Activated naive CD8-positive, alpha-beta T cell treated with anti-CD3 and anti-CD28 coated beads, Interleukin-2, amount 50 U/mL, for 16 hours (primary cell): ENCODE measurements at places on chromosomes 2 and 18.

DNA sequence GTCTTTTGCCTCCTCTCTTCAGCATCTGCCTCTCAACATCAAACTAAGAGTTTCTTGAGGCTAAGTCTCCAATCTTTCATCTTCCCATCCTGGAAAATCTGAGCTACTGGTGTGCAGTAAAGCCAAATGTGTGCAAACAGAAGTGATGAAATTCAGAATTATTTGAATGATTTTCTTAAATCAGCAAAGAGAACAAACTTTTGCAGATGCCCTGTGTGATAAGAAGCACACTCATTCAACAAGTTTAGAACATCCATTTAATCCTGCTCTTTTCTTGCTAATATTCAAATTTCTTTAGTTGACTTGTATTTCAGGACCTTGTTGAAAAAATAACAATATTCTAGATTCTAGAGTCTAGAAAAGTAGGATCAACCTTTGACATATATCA lies 1374.9 kb upstream of the CELF4 start:
- DNase-seq, result no peak

DNA sequence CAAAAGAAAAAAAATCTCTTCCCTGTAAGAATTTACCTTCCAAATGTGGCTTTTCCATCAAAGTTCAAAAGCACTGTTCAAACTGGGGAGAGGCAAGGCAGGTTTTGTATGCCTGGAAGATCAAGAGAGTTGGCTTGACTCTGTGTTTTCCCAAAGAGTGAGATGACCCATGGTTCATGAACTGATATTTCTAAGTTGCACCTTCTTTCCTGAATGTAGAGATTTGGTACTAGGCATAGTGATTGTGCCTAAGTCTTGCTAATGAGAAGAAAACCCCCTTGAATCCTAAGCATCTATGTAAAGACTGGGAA lies 23.4 kb upstream of the LPIN1 start:
- DNase-seq, result no peak

- no peak for DNase-seq
Observed at GRCh38 chr2:107430596-107431266, 396.0 kb upstream of the RGPD4 start.

- no peak for DNase-seq
Observed at GRCh38 chr2:119243621-119244020, 20.0 kb downstream of the STEAP3 start.

DNA sequence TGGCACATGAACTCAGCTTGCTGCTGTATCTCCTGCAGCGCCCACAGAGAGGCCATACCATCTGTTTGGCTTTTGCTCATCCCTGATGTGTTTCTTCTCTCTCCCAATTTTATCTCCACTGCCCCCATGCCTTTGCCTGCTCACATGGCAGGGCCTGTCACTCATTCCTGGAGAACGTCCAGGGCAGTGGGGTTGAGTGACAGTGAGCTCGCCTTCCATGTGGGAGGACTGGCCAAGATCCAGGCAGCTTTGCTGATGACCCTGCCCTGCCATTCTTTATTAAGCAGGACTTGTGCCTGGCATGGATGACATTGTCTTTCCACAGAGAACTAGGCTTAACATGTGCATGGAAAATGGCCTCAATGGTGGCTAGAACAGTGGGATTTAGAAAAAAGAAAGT lies 230.5 kb upstream of the THSD7B start:
- DNase-seq, result no peak

DNA sequence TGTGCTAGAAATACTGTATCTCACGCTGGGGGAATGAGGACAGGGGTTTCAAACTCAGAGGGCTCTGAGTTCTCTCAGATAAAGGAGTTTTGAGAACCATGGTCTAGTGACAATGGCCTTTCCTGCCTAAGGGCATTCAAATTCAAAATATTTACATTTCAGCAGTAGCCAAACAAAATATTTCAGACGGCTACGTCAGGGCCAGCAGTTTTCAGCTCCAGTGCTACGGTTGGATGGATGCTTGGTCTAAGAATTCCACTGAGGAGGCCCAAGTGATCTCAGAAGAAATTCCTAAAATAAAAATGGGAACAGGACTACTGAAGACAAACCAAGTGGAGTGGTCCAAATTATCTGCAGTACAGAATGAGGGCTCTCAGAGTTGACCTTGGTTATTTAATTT lies 41.1 kb upstream of the SCG2 start:
- DNase-seq, result no peak

DNA sequence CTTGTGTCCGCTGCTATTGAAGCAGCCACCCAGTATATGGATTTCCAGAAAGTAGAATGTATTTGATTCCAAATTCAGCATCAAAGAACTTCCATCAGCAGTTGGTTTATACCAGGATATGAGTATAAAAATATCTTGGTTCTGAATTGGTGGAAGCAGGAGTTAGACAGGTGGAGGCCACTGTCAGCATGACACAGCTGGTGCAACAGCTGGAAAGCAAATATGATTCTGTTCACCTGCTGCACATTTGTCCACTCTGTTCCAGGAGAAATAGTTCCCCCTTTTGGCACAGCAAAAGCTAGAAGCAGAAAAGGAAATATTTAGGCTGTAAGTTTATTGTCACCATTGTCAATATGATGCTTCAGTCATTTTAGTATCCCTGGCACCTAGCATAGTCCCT lies 41.2 kb downstream of the KIAA2012 start:
- DNase-seq, result no peak

- no peak for DNase-seq
Observed at GRCh38 chr2:108833219-108833618, 46.6 kb downstream of the CCDC138 start.

DNA sequence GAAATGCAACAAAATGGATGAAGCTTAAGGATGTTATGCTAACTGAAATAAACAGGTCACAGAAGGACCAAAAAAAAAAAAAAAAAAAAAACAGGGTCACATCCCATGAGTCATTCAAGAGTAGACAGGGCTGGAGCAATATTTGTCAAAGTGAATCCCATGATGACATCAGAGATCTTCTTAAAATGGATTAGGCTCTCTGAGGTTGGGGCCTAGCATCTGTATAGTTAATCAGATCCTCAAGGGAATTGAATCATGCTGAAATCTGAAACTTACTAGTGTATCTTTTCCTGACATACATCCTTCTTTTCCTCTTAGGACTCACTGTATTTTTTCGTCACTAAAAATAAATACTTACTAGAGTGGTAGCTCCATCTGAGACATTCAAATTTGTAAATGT lies 380.6 kb upstream of the NXPH2 start:
- DNase-seq, result no peak

DNA sequence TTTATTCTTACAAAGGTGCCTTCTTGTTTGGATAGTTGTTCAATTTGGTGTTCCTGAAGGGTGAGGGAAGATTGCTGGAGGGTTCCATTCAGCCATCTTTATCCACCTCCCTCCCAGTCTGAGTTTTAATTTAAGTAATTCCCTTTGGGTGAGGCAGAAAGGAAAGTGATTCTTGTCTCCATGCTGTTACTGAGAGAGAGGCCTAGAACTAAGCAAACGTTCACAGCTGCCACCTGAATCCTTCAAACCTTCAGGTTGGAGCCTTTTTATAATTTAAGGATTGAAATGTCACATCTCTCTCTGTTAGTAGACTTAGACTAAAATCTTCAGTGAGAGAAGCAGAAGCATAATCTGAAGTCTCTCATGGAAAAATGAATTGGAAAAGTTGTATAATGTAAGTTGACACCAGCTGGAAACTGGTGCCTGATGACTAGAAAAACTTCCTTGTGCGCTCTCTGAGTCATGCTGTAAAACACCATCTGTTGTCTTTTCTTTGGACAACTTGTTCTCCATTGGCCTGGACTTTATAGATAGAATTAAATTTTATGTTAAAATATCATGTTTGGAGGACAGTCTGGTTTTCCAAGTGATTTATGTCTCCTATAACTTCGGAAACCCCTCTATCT lies 14.6 kb downstream of the STRADB start:
- no peak for DNase-seq
